ENCODE measurements at places on chromosomes 12 and 14.

DNA sequence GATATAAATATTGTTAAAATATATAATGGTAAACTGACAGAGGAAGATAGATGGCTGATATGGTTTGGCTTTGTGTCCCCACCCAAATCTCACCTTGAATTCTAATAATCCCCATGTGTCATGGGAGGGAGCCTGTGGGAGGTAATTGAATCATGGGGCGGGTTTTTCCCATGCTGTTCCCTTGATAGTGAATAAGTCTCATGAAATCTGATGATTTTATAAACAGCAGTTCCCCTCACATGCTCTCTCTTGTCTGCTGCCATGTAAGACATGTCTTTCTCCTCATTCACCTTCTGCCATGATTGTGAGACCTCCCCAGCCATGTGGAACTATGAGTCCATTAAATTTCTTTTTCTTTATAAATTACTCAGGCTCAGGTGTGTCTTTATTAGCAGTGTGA is 46.3 kb downstream of the PTCSC3 start:
- DNase-seq: no peak

DNA sequence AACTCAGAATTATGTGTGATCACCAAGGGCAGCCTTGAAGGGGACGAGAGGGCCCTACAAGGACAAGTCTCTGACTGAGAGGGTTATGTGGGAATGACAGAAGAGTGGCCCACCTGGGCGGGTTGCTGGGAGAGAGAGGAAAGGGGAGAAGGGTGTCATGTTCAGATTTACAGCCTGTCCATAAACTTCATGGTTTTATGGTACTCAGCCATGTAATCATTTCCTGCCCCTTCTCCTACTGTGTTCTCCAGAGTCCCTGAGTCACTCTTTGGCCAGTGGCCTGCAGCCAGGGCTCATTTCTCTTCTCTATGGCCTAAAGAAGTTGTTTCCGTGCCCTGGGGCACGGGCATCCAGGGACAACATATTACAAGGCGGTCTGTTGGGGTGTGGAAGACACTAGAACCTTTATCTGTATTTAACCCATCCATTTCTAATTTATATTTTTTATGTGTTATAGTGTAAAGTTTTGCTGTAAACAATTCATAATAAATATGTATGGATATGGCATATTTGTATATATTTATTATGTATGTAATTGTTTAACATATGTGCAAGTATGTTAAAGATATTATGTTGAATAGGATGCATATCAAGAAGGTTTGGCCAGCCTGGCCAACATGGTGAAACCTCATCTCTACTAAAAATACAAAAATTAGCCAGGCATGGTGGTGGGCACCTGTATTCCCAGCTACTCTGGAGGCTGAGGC is 26.9 kb downstream of the DDX47 start:
- peak; percentile 85 for DNase-seq

GRCh38 chr12:4037747-4038312 is 164.6 kb upstream of the PARP11 start:
- DNase-seq: no peak

DNA sequence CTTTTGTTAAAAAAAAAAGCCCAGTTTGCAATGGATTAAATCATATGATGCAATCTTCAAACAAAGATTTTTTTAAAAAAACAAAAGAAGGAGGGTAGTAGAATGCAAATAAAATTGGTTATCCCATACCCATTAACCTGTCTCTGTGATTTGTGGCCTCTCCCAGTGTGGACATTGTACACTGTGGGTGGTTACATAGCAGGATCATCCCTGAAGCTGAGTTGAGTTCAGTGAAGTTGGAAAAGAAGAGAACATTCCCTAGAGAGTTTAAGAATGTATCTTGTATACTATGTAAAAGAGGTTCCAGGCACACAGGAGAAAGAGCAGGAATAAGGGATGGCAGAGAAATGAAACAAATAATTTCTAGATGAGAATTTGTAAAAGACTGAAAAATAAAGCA is 142.4 kb upstream of the SLC16A7 start:
- DNase-seq: no peak

DNA sequence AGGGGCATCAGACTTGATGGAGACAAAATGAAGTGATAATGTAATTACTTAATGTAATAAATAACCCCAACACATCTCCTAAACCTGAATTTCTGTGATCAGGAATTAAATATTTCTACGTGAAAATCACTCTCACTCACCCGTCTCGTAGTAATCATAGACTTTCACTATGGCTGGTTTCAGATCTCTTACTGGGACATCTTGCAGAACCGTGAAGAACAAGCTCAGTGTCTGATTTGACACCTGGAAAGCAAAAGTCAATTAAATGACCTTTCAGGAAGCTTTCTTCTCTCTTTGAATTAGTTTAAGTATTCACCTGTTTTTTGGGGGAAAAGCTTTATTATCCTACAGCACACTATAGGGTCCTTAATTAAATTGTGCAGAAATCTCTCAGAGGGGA is 47.1 kb downstream of the A2M start:
- no peak for DNase-seq

DNA sequence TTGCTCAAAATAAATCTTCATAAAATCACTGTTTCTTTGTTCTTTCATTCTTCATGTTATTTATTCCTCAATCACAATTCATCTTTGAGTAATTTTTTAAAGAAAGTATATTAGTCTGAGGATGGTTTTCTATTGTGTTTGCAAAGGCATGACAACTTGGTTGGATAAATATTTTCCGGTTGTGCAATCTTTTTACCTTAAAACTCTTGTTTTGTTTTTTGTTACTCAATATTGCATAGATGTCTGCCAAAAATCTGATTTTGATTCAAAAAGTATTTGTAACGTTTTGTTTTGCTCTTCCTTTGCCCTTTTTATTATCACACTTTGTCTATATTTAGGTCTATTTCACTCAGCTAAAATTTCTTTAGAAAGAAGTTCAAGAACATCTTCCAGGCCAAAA is 86.2 kb upstream of the SYT1 start:
- no peak for DNase-seq

- no peak for DNase-seq
Observed at GRCh38 chr12:24499151-24500146, 449.5 kb downstream of the BCAT1 start.

DNA sequence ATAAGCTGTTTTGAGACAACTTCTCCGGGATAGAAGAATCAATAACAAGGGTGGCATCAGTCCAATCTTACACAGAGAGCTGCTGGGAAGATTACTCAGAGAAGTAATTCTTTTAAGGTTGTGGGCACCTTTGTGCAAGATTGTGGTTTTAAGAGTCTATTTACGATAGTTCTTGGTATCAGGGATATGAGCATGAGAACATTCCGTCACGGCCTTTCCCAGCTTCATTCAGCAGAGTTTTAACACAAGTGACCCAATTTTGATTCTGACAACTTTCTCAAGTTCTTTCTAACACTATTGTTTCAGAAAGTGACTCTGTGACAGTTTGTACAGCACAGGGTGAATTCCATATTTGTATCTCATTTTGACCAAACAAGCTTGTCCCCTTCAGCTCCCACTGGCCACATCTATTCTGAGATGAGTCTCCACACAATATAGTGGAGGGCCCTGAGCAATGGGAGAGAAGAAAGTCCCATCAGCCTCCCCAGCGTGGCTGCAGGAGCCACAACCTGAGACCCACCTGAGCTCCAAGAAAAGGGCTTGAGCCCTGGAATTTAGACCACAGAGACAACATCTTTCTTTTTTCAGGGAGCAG is 869.2 kb downstream of the TMEM121 start:
- no peak for DNase-seq

GRCh38 chr14:56555921-56556570 is 23.6 kb upstream of the TMEM260 start:
- no peak for DNase-seq

DNA sequence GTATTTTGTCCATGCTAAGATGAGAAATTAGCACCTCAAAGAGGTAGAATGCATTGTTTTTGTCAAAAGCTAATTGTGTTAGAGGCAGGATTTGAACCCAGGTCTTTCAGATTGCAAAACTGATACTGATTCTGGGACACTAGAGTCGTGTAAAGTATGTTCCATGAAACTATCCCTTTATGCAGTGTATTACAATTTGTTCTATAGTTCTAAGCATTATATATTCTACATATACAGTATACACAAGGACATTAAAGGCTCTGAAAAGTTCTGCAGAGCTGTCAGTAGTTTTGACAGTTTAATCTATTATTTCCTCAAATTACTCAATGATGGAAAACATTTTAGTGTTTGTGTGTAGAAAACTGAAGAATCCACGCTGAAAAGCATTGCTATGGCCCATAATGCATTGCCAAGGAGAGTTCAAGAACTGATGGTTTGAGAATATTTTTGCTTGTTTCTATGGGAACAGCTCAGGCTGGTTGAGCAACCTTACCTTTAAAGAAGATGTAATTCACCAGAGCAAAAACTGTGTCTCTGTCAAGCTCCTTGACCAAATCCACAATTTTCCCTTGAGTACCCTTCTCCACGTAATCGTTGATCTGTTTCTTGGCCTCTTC is 6.2 kb downstream of the SERPINA1 start:
- no peak for DNase-seq

DNA sequence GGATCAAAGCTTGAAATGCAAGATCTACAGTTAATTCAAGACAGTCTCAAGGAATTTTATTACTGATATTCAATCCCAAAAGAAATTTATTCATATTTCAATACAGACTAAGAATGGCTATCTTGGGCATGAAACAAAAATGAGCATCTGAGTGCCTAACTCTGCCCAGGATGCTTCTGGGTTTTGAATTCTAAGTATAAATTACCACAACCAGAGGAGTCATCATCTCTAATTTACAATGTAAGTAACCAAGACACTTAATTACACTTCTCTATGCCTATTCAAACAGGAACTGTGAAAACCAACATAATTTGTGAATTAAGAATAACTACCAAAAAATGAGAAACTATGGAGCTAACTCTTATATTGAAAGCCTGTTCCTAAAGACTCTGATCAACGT is 14.1 kb downstream of the OSBPL8 start:
- no peak for DNase-seq

- DNase-seq: no peak
Observed at GRCh38 chr12:80858356-80858755, 79.4 kb downstream of the LIN7A start.

DNA sequence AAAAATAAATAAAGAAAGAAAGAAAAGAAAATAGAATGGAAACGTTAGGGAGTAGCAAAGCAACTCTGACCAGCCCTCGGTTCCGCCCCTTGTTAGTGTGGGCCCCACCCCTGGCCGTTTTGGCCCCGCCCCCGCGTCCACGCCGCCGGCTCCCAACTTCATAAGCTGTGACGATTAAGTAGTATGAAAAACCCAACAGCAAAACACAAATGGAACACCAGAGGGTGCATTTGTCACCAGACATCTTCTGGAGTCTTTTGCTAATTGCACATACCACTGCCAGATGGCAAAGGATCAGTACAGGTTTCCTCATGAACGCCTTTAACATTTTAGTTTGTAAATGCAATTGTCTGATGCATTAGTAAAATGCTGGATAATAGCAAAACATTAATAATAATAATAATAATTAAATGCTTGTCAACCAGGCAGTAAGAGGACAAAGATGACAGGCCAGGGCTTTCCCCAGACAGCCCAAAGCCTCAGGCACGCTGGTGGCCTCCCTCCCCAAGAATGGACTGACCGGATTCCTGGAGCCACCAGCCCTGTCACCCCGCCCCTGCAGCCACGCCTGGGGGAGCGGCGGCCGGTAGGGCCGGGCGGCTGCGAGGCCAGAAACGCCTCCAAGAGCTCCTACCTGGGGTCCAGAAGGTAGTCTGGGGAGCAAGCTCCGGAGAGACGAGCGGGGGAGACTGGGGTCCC is 23.6 kb downstream of the HSP90AA1 start:
- peak; percentile 89 for DNase-seq

DNA sequence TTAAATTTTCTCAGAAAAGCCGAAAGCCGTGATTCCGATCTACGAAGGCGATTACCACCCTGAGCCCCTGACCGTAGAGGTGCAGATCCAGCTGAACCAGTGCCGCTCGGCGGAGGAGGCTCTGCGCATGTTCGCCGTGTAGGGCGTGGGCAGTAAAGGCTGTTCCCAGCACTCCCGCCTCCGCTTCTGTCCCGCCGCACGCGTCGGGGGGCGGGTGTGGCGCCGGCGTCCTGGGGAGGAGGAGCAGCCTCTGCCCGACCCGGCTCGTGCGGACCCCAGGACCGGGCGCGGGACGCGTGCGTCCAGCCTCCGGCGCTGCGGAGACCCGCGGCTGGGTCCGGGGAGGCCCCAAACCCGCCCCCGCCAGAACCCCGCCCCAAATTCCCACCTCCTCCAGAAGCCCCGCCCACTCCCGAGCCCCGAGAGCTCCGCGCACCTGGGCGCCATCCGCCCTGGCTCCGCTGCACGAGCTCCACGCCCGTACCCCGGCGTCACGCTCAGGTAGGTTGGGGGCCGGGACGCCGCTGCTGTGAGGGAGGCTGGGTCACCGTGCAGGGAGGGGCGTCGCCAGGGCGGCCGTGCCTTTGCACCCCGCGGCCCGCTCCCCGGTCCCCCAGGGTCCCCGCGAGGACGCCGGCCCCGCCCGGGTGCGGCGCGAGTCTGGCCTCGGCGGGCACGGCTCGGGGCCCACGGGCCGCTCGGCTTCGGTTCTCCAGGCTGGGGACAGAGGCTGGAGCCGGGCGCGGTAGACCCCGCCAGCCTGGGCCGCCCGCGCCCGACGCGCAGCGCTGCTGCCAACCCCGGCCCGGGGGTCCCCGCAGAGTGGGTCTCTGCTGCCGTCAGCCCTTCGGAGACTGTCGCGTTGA is at the start of gene B3GNT4:
Gene B3GNT4, plus strand, starts transcription at position 409 of the 866 bp plus-strand sequence. CDS start 910 bp downstream, outside the sequence.
- DNase-seq: no peak

DNA sequence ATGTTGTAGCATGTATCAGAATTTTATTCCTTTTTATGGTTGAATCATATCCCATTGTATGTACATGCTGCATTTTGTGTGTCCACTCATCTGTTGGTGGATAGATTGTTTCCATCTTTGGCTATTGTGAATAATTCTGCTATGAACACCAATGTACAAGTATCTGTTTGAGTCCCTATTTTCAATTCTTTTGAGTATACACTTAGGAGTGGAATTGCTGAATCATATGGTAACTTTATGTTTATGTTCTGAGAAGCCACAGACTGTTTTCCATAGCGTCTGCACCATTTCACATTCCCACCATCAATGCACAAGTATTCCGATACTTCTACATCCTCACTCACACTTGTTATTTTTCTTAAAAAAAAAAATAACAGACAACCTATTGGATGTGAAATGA is 91.5 kb downstream of the ARF6 start:
- DNase-seq: no peak

- no peak for DNase-seq
Observed at GRCh38 chr12:3032770-3033538, 44.2 kb upstream of the TSPAN9 start.

DNA sequence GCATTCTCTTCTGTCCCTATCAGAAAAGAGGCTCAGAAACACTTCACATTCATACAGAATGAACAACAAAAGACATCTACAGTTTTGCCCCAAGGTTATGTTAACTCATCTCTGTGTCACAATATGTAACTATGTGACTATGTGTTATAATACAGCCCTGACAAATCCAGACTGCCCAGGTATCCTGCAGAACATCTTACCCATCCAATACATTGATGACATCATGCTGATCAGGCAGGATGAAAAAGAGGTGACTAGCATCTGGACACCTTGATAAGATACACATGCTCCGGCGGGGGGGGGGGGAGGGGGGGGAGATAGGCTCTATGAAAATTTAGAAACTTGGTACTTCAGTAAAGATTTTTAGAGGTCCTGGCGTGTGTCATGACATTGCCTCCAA is 8.3 kb upstream of the GNS start:
- DNase-seq: no peak

Data from HFF-Myc (cell line).